ENCODE measurements at places on chromosomes 3 and 15.

- DNase-seq: no peak
Observed at GRCh38 chr3:188488801-188489200, 334.8 kb downstream of the LPP start.

DNA sequence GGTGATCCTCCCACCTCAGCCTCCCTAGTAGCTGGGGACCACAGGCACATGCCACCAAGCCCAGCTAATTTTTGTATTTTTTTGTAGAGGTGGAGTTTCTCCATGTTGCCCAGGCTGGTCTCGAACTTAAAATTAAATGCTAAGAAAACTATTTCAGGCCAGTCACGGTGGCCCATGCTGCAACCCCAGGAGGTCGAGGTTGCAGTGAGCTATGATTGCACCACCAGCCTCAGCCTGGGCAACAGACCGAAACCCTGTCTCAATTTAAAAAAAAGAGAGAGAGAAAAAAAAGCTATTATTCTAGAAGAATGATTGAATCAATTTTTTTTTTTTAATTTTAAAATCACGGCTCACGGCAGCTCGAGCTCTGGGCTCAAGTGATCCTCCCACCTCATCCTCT, 4.7 kb downstream of the SLC51A start:
- no peak for DNase-seq

DNA sequence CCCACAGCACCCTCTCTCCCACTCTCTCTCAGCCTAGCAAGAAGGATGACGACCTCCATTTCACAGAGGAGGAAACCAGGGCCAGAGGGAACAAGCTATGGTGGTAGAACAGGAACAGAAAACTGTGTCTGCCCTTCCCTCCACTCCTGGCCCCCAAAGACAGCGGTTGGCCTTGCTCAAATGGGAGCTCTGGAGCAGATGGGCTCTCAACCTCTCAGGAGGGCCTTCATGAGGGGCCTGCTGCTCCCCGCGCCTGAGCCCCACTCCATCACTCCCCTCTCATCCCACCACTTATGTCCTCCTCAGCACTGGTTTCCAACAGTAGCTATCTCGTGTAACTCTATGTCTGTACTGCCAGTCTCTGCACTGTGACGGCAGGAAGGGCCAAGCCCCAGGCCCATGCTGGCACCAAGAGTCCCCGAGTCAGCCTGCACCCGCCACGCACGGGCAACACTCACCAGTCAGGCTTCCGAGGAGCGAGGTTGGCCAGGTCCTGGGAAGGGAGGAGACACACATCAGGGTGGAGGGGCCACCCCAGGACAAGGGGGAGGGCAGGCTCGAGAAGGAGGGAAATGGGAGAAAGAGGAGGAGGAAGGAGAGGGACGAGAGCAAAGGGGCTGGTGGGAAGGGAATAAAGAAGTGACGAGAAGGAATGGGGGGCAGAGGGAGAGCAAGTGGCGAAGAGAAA, 45.5 kb downstream of the PTH1R start:
- DNase-seq: no peak

DNA sequence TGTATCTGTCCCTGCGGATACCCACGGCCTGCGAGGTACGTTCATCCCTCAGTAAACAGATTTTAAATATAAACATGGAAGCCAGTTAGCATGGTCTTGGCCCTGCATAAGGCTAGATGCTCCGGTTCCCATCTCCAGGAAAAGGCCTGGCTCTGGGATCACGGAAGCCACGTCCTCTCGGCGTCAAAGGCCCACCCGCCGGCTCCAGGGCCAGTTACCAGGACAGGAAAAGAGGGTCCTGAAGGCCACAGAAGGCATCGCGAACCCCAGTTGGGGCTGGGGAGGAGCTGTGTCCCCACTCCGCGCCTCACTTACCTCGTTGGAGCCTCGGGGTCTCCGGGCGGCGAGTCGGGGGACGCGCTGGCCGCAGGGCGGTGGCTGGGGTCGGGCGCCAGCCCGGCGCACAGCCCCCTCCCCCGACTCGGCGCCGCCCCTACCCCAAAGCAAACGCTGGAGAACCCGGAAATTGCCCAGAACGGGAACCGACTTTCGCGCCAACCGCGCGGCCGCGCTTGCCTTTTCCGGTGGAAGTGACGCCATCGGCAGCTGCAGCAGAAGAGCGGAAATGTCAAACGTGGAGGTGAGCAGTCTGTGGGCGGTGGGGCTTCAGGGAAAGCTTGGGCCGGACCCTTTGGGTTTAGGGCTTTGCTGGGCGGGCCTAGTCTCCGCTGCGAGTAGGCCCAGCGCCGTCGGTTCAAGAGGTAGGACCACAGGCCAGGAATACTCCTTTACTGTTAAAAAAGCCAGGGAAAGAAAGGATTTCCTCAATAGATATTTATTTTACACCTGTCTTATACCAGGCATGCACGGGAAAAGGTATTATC, at the start of gene TOPBP1:
TOPBP1 (minus strand) TSS at position 488 of the 824 bp plus-strand sequence. CDS start 814 bp downstream, outside the sequence.
- DNase-seq: peak; percentile 90

- DNase-seq: peak; percentile 81
Observed at GRCh38 chr15:69755551-69756310, 303.1 kb downstream of the RPLP1 start.

DNA sequence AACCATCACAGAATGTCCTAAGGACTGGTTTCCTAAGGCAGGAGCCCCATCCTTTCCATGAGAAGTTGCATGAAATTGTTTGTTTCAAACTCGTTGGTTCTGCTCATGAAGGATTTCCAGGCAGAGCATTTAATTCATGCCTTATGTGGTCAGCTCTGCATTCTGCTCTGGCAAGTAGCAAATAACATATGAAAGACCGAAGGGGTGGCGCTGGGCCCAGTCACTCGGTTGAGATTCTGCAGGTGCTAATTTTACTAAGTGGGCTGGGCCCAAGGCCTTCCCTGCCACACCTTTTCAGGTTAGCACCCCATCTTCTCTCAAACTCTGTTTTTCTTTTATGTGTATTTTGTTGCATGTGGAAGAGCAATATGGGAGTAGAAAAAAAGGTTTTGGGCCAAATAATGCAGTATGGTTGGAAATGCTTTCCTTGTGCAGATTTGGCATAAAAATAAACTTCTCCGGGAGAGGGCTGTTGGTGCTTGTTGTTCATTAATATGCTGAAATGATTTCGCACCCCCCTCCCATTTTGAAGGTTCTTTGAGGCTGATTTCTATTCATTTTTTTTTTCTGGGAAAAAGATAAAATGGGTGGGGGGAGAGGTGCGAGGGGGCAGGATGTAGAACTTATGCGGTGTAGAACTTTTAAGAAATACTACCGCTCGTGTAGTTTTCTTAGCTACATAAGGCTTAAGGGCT, 182.9 kb upstream of the FEZF2 start:
- DNase-seq: no peak

DNA sequence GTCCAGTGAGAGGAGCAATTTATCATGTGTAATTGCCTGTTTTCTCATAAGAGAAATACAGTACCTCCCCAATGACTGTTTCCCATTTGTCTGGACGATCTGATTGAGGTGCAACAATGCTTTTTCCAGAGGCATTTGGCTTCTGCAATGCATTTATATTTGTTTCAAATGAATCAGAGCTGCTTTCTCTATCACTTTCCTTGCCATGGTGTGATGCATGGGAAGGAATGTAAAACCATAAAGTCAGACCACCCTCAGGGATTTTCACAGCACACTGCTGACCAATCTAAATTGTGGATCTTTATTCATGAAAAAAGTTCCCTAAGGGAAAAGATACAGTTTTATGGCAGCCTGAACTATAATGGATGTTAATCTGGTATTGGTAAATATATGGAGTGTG, 333.0 kb downstream of the ZNF385D start:
- no peak for DNase-seq

GRCh38 chr3:175916191-175916934, 1057.2 kb downstream of the NAALADL2 start:
- no peak for DNase-seq

- no peak for DNase-seq
Observed at GRCh38 chr15:69009341-69009740, 5.2 kb upstream of the NOX5 start.

GRCh38 chr3:23760871-23761373, 44.8 kb upstream of the UBE2E1 start:
- peak; percentile 31 for DNase-seq

GRCh38 chr15:91118817-91119590, 18.9 kb downstream of the SV2B start:
- no peak for DNase-seq

DNA sequence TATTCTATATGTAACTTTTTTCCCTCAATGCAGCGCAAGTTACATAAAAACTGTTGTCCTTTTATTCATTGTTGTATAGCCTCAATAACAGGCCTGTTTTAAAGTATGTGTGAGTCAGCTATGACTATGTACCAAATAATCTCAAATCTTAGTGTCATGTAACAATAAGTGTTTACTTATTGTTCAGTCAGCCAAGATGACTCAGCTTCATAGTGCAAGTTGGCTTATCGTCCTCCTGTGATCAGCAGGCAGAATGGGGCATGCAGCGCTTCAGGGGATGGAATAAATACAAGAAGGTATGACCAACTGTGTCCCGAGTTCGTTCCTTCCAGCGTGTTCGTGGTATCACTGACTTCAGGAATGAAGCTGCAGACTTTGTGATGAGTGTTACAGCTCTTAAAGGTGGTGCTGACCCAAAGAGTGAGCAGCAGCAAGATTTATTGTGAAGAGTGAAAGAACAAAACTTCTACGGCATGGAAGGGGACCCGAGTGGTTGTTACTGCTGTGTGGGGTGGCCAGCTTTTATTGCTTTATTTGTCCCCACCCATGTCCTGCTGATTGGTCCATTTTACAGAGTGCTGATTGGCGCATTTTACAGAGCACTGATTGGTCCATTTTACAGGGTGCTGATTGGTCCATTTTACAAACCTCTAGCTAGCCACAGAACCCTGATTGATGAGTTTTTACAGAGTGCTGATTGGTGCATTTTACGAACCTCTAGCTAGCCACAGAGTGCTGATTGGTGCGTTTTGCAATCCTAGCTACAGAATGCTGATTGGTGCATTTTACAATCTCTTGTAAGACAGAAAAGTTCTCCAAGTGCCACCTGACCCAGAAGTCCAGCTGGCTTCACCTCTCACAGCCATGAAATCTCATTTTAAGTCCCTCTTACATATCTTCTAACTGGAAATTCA, 1016.0 kb downstream of the MCTP2 start:
- DNase-seq: no peak

DNA sequence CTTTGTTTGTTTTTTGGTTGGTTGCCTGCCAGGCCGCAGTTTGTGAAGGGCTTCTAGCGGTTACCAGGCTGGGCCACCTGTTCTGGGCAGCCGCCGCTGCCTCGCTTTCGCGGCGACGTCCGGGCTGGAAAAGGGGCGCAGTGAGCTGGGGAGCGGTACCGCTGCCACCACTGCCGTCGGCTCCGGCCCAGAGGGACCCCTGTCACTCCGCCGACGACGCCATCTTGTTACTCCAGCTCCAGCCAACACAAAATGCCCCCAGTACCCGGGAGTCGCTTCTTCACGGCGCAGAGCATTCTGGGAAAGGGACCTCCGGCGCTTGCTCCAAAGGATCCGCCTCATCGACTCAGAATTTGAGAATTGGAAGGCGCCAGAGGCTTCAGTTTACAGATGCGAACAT, 238.8 kb downstream of the CDIN1 start:
- no peak for DNase-seq

All from activated T-cell treated with anti-CD3 and anti-CD28 coated beads, Interleukin-2, amount 50 U/mL, for 24 hours (primary cell).